ENCODE measurements at places on chromosomes 7 and 10.

- no peak for DNase-seq
Observed at GRCh38 chr7:139094596-139094995, 14.9 kb downstream of the ZC3HAV1 start.

DNA sequence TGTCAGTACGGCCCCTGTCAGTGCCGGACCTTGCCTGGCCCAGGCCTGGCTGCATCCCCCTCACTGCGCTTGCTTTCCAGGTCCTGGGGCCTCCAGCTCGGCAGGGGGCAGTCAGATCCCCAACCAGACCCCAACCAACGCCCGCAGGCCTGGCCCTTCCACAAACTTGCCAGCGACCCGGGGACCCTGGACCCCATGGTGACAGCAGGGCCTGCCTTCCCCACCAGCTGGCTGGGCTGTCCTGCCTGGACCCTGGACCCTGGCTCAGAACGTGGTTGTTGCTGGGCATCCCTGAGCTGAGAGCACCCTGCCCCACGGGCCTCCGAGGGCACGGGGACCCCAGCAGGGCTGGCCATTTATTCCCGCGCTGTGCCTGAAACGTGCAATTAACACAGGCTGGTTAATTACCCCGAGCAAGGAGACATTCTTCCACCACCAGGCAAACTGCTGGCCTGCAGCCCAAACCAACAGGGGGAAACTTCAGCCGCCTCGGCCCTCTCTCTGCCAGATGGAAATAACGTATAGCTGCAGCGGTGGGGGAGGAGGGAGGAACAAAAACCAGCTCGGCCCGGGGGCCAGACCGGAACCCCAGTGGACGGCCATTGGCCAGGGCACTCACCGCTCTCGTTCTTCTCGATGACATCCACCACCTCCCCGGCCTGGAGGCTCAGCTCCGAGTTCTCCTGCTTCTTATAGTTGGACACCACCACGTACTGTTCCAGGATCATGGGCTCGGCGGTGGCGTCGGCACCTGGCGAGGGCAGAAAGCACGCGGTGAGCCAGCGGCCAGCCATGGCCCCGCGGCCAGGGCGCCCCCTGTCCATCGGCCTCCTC, 167.1 kb downstream of the NEURL1 start:
- no peak for DNase-seq

DNA sequence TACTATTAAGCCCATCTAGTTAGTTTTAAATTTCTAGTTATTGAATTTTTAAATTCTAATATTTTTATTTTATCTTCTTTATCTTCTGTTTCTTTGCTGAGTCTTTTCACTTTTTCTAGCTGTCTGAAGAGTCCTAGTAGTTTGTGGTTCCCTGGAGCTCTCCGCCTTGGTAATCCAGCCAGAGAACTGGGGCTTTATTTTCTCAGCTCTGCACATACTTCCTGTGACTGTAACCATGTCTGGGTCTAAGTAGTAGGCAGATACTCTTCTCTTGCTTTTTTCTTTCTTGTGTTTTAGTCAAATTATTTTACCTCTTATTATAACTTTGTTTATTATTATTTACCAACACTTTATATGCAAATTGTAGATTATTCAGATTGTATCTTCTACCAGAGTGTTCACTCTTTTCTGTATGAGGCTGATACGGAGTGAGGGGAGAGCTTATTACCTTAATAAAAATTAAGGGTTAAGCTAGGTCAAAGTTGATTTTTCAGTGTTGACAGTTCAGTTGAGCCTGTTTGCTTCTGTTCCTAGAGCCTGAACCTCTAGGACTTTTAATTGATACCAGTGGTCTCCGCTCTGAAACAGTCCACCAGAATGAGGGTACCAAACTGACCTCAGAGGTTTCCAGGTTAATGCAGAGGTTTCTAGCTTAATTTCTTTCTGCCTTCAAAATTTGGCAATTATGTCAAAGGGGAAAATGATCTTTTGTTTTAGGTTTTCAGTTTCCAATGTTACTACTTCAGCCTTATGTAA, 155.4 kb downstream of the ADK start:
- no peak for DNase-seq

DNA sequence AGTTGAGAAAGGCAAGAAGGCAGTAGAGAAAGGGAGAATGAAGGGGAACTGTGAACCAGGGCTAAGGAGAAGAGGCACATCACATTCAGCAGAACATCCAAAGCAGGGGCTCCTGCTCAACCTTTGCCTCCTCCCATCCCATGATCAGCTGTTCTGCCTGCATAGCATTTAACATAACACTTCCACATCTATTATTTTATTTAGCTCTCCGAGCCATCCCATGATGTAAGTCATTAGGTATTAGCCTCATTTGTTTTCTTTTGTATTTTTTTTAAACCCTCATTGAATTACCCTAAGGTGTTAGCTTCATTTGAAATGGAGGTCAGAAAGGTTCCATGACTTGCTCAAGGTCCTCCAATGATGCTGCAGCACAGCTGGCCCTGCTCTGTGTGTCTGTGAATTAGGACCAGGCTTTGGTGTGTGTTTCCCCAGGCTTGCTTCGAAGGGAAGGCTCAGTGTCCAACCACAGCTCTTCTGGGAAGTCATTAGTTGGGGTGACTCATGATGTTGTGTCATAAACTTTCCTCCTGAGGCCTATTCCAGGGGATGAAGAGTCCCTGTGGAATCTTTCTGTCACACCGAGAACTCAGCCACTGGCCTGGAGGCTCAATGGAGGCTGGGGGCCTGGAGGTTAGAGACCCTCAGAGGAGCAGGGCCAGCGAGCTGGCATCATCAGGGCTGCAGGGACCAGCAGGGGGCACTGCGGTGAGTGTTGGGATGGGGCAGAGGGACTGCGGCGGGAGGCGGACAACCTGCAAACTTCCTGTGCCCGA, 16.5 kb downstream of the NPFFR1 start:
- no peak for DNase-seq

- no peak for DNase-seq
Observed at GRCh38 chr10:6593241-6593671, 13.2 kb upstream of the PRKCQ start.

DNA sequence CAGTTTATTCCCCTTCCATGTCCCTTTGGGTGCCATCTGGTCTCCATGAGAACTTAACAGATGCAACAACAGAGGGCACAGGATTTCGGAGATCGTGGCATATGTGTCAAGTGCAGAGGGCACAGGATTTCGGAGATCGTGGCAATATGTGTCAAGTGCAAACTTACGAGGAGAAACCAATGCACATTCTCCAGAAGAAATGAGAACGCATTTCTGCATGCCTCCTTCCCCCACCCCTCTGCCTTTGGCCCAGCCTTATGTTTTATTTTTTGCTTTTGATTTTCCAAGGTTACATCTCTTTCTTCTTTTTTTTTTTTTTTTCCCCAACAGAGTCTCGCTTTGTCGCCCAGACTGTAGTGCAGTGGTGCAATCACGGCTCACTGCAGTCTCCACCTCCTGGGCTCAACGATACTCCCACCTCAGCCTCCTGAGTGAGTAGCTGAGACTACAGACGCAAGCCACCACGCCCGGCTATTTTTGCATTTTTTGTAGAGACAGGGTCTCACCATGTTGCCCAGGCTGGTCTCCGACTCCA, 586 bp upstream of the ANKRD26 start:
- DNase-seq: no peak

GRCh38 chr7:82221152-82221674, 222.4 kb downstream of the CACNA2D1 start:
- no peak for DNase-seq

- DNase-seq: no peak
Observed at GRCh38 chr10:5595994-5596471, 70.4 kb downstream of the ASB13 start.

DNA sequence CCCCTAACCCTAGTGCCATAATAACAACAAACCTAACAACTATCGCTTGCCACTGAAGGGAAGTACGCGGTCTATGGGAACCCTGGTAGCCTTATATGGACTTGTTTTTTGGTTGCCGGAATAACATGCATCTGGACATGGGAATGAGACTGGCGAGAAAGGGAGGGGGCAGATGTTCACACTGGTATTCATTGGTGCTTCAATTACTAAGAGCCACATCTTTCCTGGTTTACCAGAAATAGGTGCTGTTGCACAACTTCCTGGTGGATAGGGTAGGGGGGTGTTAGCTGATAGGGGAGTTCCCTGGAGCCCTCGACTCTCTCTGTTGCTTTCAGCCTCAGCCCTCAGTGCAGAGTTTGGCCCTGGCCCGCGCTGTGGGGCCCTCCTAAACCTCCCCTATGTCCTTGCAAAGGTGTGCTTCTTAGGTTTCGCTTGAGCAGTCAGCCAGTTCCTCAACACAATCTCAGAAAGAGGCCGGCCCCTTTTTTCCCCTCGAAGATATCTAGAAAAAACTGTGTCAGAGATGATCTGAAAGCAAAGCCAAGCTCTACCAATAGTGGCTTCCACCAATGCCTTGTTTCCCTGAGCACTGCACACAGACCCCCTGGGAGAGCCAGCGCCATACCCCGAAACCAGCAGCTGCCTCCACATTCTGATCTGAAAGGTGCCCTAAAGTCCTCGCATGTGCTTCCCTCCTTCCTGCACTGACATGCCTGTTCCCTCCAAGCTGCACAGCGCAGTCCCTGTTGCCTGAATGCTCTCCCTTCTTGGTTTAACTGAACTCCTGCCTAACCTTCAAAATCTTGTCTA, 13.5 kb downstream of the TBXAS1 start:
- no peak for DNase-seq

GRCh38 chr10:96687317-96688012, 32.8 kb downstream of the PIK3AP1 start:
- no peak for DNase-seq

DNA sequence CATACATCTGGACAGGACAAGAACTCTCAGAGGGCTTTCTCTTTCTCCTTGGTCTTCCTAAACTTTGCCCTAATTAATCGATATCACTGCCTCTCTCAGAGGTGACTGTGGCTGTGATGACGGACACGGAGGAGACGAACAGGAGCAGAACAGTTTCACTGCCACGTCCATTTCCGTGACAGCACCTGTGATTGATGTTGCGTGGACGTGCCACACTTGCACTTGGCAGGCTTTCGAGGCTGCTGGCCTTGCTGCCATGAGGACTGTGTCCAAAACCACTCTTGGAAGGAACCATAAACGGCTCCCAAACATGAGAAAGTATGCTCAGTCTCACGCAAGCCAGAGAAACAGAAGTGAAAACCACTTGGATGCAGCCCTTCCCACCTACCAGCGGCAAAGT, 308.1 kb downstream of the DNAJB6 start:
- DNase-seq: no peak

GRCh38 chr7:94649450-94649849, 6.5 kb downstream of the SGCE start:
- no peak for DNase-seq

DNA sequence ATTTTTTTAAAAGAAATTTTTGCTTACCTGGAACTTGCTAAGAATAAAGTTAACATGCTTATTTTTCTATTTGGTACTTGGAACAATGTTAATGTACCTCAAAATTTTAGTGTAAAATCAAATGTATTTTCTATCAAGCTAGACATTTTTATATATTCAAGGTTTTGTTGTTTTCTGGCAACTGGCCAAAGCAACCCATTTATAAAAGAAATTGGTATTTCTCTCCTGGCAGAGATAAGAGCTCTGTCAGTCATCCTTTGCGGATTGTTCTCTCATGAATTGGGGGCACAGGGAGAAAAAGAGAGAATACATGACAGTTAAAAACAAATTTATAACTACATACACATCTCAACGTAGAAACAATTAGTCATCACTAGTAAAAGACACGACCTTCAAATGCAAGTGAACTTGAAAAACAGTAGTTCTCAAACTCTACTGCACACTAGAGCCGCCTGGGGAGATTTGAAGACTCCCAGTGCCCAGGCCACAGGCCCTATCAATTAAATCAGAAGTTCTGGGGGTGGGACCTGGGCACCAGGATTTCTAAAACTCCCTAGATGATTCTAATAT, 152.4 kb upstream of the LAMB4 start:
- no peak for DNase-seq

DNA sequence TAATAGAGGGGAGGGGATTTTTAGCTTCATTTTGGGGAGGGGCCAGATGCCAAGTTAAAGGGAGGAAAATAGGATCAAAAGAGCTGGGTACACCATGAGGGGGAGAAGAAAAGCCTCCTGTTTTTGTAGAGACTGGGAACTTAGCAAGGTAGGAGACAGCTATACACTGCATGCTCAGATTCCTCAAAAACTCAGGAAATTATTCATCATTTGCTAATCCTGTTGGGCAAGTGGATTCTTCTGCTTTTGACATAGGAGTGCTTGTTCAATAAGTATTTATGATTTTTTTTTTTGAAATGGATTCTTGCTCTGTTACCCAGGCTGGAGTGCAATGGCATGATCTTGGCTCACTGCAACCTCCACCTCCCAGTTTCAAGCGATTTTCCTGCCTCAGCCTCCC, 73.4 kb downstream of the LYZL2 start:
- DNase-seq: no peak

DNA sequence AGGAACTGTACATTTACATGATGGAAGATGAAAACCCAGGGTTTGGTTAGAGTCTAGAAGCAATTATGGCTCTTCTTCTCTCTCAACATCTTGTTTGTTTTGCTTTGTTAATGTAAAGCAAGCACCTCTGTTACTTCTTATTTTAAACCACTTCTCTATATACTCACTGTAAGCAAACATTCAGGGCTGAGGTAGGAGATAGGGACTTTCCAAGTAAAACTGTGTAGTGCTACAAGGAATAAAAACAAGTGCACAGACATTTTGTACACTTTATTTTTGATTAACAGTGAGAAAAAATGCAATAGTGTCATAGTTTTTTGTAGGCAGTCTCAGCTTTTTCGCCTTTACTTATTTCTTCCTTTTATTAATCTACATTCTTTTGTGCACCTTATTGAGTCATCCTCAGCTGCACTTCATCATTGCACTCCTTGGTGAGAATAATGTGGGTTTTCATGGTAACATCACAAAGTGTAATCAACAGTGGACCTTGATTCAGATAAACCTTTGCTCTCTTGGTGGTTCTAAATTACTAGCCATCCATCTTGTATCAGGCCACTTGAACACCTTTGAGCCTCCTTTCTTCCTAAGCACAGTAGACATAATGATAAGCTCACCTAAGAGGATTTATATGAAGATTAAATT, 52.9 kb downstream of the ELMO1 start:
- DNase-seq: no peak

GRCh38 chr10:44752451-44753441, 158.4 kb upstream of the TMEM72 start:
- DNase-seq: no peak

GRCh38 chr10:44393051-44393630, 8.2 kb upstream of the CXCL12 start:
- DNase-seq: no peak

DNA sequence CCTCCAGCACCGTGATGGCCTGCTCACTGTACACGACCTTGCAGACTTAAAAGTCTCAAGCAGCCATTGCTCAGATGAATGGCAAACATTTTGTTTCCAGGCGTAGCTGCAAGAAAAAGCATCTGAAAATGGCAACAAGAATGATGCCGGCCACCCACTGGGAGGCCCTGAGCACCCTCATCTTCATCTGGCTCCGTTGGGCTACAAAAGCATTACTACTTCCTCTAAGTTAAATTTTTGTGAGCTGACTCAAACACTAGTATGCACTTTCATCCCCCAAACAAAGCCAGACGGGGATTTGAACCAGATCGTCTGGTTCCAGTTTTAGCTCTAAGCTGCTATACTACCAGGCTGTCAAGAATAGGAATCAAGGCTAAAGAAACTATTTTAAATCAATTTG, 116.6 kb upstream of the CDK1 start:
- DNase-seq: no peak

Data from progenitor cell of endocrine pancreas (in vitro differentiated cells).